Fibroblast of the conjunctiva (primary cell): ENCODE measurements at places on chromosomes 5 and 9.

- DNase-seq, result no peak
Measured at GRCh38 chr5:60841361-60841760, 2.7 kb downstream of the ELOVL7 start.

GRCh38 chr5:115946655-115947054, 15.6 kb upstream of the LVRN start:
- DNase-seq, result no peak

DNA sequence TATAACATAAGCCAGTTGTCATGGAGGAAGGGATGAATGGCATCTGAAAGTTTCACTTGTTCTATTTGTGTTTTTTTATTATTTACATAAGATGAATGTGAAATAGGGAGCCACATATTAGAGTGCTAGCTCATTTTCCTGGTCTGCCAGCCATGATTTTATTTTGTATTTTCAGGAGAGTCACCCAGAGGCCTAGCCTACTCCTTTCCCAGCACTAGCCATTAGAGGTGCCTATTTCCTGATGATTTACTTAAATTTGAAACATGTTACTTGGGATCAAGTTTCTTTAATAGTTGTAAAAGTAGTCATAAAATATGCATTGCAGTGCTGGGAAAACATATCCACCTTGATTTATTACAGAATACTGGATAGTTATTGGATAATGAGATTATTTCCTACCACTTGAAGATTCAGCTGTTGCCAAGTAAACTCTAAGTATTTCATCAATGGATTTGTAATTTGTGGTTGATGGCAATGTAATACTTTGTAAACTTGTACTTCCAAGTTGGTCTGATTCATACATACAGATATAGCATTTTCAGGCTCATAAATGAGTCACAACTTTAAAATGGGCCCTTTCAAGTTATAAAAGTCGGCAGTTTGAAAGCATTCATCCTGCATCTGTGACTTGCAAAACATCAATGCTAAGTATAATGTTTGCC, 50.8 kb downstream of the KCNN2 start:
- DNase-seq, result no peak

DNA sequence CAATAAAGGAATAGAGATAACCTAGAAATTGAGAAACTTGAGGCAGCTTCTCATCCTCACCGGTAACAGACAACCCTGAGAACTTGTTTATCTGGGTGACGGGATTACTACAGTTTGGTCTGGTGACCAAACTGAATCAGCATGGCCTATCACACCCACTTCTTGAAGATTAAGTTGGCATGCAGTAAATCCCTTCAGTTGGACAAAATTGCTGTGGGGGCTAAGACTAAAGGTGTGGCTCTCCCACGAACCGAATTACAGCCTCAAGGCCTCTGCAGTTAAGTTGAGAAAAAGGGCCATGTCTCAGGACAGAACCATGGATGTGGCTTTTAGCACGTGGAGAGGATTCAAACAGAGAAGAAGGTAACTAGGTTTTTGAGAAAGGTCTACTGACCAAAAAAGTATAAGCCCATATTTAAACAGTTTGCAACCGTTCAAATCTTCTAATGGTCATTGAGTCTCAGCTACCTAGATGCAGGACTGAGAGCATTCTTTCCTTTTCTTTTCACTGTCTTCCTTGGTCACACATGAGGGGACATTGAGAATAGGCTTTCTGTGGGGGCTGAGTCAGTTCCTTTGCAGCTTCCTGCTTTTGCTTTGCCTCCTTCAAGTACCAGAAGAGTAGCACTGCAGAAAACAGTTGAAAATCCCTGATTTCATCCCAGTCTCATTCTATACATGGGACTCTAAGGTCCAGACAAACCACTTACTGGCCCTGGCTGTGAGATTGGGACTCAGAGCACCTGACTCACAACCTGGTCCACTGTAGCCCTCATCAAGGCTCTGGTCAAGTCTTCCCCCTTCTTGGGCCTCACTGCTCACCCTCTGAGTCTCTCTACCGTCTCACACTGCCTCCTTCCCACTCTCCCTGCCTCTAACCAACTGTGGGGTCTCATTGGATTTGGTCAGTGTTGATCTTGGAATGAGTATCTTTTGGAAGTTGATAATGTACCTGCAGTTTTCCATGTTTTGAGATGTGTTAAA, 30.9 kb downstream of the PDE6A start:
- no peak for DNase-seq

- no peak for DNase-seq
Measured at GRCh38 chr5:112413611-112414010, 5.5 kb downstream of the EPB41L4A start.

- no peak for DNase-seq
Measured at GRCh38 chr5:116572350-116573278, 2.0 kb downstream of the SEMA6A start.
